ENCODE measurements at places on chromosomes 3 and 15. TPM values are rescaled to one million over a fixed set of nuclear protein-coding genes. Genes with fewer than 3 reads are reported as not detected.

The DPPA2 gene
- not detected for total RNA-seq

The RTP3 gene
- not detected for total RNA-seq

The CLDN1 gene
- not detected for total RNA-seq

The KBTBD13 gene
- total RNA-seq = not detected

The CLDN18 gene
- total RNA-seq = not detected

The LYZL4 gene
- total RNA-seq = not detected

The TTLL13 gene
- not detected for total RNA-seq

The GRM2 gene
- total RNA-seq = not detected

The PTPRG gene
- total RNA-seq = 25.3 TPM

The ZSCAN2 gene
- 14.7 TPM for total RNA-seq

The LCTL gene
- not detected for total RNA-seq

The GAP43 gene
- total RNA-seq = not detected
